Right renal cortex interstitium (tissue), 3 donors: ENCODE measurements at places on chromosomes 6 and 20.

DNA sequence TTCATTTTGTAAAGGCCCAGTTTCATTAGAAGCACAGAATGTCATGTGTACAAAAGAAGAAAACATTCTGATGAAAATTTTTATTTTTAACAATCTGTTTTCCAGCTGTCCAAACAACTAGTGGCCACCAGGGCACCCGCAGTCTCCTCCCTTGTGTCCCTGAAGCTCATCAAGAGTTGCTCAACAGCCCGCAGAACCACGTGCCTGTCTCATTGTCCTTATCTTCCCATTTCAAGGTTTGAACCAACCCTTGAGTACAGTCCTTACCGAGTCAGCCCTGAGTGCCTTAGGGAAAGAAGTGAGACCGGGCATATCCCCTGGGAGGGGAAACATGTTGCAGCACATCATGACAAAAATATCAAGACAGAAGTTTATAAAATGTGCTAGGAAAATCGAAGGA, 15.9 kb upstream of the ZNF133 start:
- no peak for DNase-seq

GRCh38 chr6:105728995-105729394, 326.1 kb upstream of the PREP start:
- no peak for DNase-seq

DNA sequence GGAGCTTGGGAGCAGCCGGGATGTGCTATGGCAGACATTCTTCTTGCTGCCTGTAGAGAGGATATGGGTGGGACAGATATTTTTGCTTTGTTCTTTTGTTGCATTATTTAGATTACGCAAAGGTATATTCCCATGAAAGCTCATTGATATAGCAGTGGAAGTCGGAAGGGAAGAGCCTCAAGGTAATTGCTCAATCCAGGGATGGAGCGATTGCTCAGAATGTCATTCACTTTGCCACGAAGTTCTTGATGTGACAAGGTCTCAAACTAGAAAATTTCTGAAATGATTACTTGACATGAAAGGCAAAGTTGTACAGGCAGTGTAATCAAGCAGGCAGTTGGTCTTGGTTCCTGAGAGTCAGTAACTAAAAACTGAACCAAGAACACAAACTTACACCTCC, 615.6 kb upstream of the CDH4 start:
- no peak for DNase-seq

GRCh38 chr20:31840906-31841816, 4.2 kb downstream of the FOXS1 start:
- DNase-seq = no peak

GRCh38 chr6:151974061-151974617, 166.7 kb downstream of the ESR1 start:
- no peak for DNase-seq

DNA sequence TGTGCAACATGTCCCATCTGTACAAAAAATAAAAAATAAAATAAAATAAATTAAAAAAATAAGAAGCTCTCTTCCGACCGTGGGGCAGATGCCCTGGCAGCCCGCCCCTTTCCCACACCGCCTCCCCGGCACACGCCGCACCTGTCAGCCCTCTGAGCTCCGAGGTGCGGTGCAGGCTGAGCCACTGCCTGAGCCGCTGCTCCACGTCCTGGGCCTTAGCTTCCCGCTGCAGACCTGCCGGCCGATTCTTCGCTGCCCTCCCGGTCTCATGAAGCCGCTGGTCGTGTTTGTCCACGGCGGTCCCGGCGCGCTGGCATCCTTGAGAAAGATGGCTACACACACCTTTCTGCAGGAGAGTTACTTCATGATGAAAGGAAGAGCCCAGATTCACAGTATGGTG, 10.7 kb upstream of the CLPSL2 start:
- no peak for DNase-seq

- no peak for DNase-seq
Measured at GRCh38 chr20:44017905-44018258, 103.2 kb downstream of the TOX2 start.

DNA sequence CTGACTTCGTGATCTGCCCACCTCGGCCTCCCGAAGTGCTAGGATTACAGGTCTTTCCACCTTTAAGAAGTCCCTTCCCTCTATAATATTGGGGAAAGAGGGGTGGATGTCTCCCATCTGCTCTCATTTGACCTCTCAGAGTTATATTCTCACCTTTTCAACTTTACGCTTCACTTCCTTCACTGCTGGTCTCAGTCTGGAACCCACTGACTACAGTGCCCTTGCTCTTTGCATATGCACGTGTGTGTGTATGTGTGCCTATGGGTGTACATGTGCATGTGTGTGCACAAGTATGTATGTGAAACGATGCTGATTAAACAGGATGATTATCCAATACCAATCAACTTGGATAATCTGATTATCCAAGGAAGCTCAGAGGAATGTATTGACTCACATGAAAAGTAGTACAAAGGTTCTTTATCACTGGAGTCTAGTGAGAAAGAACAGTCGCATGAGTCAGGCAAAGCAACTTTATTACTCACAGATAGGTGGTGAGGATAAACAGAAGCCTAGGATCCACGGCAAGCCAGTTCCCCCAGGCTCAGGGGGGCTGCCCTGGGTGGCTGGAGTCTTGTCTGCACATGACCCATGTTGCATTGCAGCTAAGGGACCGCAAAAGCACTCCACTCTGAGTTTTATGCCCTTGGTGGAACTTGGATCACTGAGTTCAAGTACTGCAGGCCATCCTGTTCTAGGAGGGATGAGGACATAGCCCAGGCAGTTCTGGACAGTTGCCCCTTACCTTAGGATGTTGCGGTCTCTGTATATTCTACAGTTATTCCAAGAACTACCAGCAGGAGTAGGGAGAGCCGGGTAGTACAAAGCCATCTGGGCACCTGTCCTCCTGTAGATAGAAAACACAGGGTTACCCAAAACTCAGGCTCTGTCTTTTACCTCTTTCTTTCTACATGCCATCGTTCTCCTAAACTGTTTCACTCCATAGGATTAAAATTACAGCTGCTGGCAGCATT, 50.9 kb downstream of the SNRNP48 start:
- no peak for DNase-seq

GRCh38 chr20:2946988-2947961, 74.0 kb downstream of the PTPRA start:
- DNase-seq = no peak

GRCh38 chr6:12421596-12421995, 131.4 kb downstream of the EDN1 start:
- no peak for DNase-seq

DNA sequence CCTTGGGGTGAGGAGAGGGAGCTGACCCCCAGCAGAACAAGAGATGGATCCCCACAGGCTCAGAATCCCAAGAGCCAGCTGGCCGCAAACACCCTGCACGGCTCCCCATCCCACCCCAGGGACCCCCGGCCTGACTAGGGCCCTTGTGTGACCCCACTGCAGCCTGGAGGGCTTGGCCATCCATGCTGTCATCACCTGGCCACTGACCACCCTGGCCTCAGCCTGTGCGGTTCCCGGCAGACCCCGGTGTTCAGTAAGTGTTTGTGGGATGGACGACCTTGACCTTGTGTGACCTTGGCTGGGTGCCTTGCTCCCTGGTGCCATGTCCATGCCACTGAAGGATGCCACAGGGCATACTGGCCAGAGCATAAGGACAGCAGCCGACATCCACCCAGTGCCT, 328.3 kb downstream of the TAF4 start:
- DNase-seq = no peak
